HuH-7.5 (cell line): ENCODE measurements at places on chromosomes 1 and 21.

GRCh38 chr1:9018333-9018732 is 7.9 kb downstream of the SLC2A7 start:
- no peak for DNase-seq

GRCh38 chr1:28113242-28113572 is 24.8 kb upstream of the EYA3 start:
- DNase-seq, result no peak

- no peak for DNase-seq
Measured at GRCh38 chr1:169571450-169571849, 14.8 kb downstream of the F5 start.

DNA sequence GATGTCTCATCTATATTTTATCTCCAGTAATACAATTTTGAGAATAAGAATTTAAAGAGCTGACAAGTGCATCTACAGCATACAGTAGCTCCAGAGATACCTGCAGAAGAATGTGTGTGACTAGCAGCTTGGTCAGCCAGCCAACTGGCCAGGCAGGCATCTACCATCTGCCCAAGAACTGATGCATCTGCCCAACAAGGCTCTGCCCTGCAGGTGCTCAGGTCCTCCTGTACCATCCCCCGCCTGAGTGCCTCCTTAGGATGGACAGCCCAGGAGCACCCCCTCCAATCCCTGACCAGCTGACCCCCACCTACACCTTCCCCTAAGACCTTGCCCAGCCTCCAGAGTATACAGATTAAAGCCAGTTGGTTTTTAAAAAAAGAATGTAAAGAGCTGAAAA is 30.3 kb downstream of the TMEM69 start:
- no peak for DNase-seq

DNA sequence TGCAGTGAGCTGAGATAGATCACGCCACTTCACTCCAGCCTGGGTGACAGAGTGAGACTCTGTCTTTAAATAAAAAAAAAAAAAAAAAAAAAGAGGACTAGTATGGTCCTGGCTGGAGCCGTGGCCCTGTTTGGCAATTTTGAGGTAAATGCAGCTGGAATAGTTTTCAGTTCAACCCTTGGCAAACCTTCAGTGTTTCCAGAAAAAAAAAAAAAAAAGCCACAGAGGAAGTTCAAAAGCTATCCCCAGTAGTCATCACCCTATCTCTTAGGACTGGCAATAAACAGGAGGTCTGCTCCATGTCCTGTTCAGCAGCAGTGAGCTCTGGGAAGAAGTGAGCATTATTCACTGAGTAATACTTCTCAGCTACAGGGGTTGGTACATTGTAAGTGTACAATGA is 56.8 kb upstream of the ERRFI1 start:
- no peak for DNase-seq

GRCh38 chr1:34591751-34592629 is 162.9 kb upstream of the GJB5 start:
- no peak for DNase-seq

- no peak for DNase-seq
Measured at GRCh38 chr21:37240978-37241377, 26.2 kb downstream of the VPS26C start.

DNA sequence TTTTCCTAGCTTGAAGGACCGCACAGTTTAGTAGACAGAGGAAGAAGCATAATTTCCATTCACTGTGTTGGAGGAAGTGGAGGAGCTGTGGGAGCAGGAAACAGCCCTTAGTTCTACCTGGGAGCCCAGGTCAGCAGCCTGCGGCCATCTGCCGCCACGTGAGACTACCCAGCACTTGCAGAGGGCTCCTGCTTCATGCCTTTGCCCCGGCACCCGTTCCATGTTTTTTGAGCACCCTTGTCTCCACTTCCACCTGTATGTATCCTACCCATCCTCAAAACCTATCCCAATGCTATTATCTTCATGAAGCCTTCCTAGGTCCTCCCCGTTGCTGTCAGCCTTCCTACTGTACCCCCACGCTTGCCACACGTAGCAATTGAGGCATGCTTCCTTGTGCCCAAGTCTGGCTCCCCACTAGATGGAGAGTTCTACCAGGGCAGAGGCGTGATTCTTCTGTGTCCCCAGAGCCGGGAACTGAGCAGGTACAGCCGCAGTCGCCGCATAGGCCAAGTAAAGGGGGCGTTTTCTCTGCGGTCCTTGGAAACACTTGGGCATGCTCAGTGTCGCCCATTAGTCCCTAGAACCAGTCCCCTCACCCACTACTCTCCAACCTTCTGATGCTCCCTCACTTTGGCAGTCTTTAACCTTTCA is 1.9 kb downstream of the SLC6A9 start:
- peak; percentile 72 for DNase-seq

DNA sequence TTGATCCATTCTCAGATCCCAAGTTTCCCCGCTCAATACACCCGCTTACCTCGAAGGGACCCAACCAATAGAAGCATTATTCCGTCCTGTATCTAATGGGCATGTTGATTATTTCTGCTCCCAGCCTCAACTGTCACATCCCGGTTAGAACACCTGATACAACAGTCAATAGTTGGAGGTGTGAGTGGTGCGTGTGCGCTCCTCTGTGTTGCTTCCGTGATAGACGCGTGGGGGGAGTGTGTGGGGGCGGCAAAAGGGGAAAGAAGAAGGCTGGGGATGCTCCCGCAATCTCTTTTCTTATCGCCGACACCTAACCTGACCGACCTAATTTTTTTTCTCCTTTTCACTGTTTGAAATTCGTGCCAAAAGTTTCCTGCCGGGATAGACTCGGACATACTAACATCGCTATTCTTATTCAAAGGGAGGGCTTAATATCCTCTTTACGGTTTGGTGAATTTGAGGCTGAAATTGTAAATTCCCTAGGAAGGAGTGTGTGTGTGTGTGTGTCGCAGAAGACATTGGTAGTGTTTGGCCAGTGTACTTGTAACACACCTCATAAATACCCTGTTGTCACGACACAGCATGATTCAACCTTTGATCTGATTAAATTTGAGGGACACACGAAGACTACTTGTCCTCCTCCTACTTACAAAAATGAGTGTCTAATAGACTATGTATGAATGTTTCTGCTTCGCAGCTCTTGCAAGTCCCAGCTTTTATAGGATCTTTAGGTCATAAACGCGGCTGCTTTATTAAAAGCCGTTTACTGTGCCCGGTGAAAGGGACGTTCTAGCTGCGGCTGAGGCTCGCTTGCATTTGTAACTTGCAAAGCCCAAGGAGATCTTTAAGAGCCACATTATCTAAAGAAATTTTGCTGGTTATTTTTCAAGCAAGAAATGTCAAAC is 1.5 kb upstream of the PROX1 start:
- peak; percentile 31 for DNase-seq

DNA sequence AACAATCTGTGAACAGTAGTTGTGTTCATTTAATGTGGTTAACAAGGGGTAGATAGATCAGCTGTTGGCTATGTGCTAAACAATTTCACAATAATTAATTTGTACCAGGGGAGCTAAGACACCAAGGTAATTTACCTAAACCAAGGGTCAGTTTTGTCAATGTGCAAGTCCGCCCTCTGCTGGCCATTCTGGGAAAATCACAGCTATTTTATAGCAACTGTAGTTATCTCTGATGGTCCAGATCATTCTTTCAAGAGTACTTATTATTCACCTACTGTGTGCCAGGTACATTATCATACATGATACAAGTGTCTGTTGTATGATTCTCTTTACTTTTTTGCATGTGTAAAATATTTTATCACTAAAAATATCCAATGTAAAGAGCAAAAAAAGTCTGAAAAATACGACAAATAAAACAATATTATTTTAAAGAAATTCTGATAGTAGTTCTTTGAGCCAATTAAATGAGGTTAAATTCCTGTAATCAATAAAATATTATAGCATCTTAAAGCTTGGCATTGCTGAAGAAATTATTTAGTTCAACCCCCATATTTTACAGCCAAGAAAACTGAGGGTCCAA is 312.3 kb upstream of the FAM78B start:
- DNase-seq, result no peak

GRCh38 chr1:21507511-21508270 is 1.5 kb upstream of the ALPL start:
- no peak for DNase-seq

GRCh38 chr21:42397746-42398394 is 2.0 kb upstream of the TMPRSS3 start:
- no peak for DNase-seq

DNA sequence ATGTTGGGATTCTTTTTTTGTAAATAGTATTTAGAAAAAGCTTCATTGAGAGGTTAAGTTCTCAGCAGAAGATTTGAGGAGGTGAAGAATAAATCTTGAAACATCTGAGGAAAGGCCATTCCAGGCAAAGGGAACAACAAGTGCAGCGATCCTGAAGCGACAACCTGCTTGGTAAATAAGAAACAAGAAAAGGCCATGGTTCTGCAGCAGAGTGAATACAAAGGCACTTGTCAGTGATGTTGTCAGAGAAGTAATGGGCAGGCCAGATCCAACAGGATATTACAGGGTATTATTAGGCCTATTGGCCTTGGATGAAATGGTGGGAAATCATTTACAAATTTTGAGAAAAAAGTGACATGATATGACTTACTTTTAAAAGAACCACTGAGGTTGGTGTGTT is 960.0 kb downstream of the PLA2G4A start:
- DNase-seq, result no peak

GRCh38 chr1:83860490-83861221 is 138.3 kb downstream of the TTLL7 start:
- peak; percentile 23 for DNase-seq

GRCh38 chr1:155504207-155504606 is 58.4 kb downstream of the ASH1L start:
- no peak for DNase-seq

DNA sequence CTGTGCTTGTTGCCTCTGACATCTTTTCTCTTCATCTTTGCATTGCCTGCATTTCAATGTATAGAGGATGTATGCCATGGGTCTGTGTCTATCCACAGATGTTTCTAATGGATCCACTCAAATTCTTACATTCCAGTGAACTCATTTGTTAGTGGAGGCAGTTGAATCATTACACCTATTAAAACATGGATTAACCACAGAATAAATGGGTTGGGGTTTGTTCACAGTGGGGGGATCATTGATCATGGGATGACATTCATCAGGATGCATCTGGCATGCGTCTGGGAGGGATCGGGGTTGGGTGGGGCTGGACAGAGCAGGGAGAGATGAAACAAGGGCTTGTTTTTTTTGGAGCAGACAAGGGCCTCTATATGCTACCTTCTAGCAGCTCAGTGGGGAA is 182.5 kb downstream of the RHOU start:
- DNase-seq, result no peak

GRCh38 chr1:98403963-98404480 is 257.5 kb upstream of the SNX7 start:
- no peak for DNase-seq

GRCh38 chr1:2352897-2353550 is 38.3 kb downstream of the MORN1 start:
- DNase-seq, result no peak

DNA sequence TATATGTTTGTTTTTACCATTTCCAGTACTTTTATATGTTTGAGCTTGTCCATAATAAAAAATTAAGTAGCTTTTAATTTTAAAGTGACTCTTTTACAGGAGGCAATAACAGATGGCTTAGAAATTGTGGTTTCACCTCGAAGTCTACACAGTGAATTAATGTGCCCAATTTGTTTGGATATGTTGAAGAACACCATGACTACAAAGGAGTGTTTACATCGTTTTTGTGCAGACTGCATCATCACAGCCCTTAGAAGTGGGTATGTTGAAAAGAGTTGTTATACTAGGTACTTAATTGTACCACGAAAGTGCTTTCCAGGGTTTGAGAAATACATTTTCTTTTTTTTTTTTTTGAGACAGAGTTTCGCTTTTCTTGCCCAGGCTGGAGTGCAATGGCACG is 46.1 kb downstream of the RNF2 start:
- DNase-seq, result no peak

DNA sequence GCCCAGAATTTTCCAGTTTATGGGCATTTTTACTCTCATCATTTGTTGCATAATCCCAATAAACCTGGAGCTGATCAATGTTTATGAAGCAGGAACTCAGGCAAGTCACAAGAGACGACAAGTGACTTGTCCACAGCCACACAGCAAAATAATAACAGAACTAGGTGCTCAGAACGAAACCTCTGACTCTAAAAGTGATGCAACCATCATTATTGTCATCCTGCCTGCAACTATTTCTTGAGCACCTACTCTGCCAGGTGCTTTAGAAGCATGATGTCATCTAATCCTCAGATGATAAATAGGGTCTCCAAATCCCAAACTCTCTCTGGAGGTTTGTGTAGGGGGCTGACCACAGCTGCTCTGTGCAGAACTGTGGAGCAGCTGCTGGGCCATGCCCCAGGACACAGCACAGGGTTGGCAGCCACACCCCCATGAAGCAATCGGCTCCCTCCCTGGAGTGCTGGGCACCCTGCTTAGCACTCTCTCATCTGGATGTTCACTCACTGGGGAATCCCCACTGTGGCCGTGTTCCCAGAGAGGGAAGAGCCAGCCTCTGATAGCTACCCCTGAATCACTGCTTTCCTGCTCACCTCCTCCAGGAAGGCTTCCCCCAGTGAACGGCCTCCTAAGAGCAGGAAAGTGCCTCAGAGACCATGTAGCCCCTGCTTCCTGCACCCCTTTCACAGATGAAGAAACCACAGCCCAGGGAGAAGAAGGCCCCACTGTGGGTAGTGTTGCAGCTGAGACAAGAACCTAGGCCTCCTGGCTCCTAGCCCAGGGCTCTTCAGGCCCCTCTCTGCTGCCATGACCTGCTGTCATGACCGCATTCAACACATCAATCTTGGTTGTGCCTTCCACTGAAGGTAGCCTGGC is 2.1 kb downstream of the TTC22 start:
- DNase-seq, result no peak

DNA sequence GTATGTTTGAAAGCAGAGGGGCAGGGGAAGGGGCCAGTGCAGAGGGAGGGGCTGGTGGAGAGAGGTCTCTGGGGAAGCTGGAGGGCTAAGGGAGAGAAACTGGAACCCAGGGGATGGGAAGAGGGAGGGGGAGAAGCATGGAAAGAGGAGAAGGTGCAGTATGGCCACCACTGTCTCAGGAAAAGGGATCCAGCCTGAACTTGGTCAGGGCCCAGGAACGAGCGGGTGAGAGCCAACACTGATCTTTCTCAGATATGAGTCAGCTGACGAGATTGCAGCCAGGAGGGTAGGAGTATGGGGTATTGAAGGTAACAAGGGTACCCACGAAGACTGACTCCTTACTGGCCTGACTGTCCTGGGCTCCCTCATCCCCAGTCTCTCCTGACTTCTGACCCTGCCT is 18.0 kb downstream of the TIE1 start:
- no peak for DNase-seq

- DNase-seq, result peak; percentile 3
Measured at GRCh38 chr1:17009706-17010105, 2.0 kb downstream of the ATP13A2 start.
